Muscle of leg (tissue), 16 donors: ENCODE measurements at places on chromosomes 11 and 22. TPM values are rescaled to one million over a fixed set of nuclear protein-coding genes. Genes with fewer than 3 reads are reported as not detected.

DNA sequence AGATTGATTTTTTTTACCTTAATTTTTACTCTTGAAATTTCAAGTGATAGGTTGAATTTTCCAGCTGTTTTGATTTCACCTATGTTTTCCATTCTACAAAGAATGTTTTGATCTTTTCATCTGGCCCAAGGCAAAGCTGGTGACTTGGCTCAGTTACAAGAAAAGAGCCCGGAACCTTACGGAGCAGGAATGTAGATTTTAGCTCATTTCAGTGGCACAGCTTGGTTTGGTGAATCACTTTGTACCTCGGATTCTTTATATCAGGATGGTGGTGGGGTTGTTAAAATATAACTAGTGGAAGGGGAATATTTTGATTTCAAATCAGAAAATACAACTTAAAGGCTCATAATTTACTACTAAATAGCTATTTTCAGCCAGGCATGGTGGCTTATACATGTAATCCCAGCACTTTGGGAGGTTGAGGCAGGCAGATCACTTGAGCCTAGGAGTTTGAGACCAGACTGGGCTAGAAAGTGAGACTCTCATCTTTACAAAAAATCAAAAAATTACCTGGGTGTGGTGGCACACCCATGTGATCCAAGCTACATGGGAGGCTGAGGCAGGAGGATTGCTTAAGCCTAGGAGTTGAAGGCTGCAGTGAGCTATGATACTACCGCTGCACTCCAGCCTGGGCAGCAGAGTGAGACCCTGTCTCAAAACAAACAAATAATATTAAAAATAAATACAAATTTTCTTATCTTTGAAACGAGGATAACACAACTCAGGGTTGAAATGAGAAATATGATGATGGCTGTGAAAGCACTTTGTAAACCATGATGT, 9.4 kb upstream of the GRIK4 start:
- no peaks in the 10 kb centered on the region for H3K4me1 ChIP-seq
- no peaks in the 10 kb centered on the region for H3K36me3 ChIP-seq
- H3K4me3 ChIP-seq, result no peak overlapping the region
- H3K27me3 ChIP-seq, result peaks cover 16% of the 10 kb centered on the region

DNA sequence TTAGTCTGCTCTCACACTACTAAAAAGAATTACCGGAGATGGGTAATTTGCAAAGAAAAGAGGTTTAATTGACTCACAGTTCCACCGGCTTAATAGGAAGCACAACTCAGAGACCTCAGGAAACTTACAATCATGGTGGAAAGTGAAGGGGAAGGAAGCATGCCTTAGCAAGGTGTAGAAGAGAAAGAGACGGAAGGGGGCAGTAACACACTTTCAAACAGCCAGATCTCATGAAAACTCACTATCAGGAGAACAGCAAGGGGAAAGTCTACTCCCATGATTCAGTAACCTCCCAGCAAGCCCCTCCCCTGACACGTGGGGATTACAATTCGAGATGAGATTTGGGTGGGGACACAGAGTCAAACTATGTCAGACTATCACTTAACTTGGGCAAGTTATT, 236.6 kb upstream of the ANO3 start:
- no peaks in the 10 kb centered on the region for H3K4me1 ChIP-seq
- H3K4me3 ChIP-seq, result no peak overlapping the region
- no peak for DNase-seq

Gene MS4A15
- total RNA-seq, result not detected

Gene MMP1
- 0.04 TPM for total RNA-seq

DNA sequence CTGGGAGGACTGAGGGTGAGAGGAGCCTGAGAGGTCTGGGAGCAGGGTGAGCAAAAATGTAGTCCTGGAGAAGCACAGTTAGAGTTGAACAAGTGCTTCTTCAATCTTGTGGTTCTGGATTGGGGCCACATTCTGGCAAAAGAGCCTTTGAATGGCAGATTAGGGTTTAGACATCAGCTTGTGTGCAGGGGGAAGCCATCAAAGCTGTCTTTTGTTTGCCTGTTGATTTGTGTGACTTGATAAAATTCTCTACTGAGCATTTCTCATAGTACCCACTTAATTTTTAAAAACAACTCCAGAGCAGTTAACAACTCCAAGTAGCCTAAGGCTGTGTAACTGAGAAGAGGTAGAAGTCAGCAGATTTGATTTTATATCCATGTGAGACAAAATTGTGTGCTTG, 166.2 kb downstream of the FAT3 start:
- H3K4me3 ChIP-seq, result no peak overlapping the region
- no peak overlapping the region for H3K27ac ChIP-seq
- no peak for DNase-seq
- H3K27me3 ChIP-seq, result no peaks in the 10 kb centered on the region

- no peaks in the 10 kb centered on the region for H3K27me3 ChIP-seq
- no peaks in the 10 kb centered on the region for H3K36me3 ChIP-seq
- no peak overlapping the region for H3K27ac ChIP-seq
- H3K4me1 ChIP-seq, result no peaks in the 10 kb centered on the region
- no peak overlapping the region for H3K4me3 ChIP-seq
- no peak for DNase-seq
These were observed 1.3 kb downstream of the OR52D1 start for GRCh38 chr11:5489576-5490357.

Gene OR5M10
- total RNA-seq, result not detected

DNA sequence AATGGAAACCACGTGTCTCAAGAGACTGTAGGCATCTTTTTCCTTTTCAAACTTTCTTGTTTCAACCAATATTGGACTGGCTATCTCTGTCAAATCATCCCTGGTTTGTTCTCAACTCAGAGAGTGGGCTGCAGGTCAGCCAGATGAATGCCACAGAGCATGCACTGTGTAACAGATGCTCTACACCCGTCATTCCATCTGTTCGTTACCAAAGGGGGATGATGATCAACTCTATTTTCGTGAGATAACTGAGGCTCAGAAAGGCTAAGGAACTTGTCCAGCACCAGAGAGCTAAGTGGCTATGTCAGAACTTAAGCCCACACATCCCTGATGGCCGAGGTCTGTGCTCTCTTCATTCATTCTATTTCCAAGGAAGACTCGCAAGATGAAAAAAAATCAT, 42.1 kb downstream of the SLC1A2 start:
- no peak for DNase-seq
- H3K4me1 ChIP-seq, result no peaks in the 10 kb centered on the region
- H3K4me3 ChIP-seq, result no peak overlapping the region
- no peaks in the 10 kb centered on the region for H3K36me3 ChIP-seq

DNA sequence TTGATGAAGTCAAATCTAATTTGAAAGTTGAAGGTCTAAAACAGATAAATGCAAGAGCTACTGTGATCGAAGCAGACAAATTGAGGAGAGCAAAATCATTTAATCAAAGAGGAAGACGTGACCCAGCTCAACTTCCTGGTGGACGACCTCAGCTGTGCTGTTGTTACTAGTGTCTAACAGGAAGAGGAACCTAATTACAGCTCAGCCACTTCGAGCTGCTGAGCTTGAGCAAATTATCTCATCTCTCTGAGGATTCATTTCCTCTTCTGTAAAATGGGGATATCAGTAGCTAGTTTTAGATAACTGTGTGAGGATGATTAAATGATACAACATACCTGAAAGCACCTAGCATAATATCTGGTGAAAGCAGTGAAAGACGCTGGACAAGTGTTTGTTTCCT, 48.6 kb upstream of the OLFML1 start:
- H3K27ac ChIP-seq, result no peak overlapping the region
- peaks cover 17% of the 10 kb centered on the region for H3K4me1 ChIP-seq
- H3K27me3 ChIP-seq, result no peaks in the 10 kb centered on the region
- peak; percentile 46 for DNase-seq
- no peaks in the 10 kb centered on the region for H3K36me3 ChIP-seq

Gene GRAP2
- 0.40 TPM for total RNA-seq

Gene FAM180B
- 2.9 TPM for total RNA-seq

Gene ILK
- total RNA-seq, result 144 TPM

DNA sequence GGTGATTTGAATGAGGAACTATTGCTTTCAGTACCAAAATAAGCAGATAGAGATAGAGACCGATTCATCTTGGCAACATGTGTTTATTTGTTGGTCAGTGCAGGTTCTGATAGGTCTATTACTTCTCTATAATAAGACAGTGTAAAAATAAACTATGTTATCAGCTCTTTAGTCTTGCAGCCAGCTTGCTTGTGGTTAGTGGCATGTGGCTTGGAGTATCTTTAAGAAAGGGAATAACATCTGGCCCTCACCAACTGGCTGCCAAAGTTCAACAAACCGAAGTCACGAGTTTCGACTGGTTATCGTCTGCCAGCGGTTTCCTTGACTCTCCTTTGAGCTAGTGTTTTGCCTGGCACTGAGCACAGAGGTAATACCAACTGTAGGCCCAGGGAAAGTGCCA, 71.8 kb downstream of the CTTN start:
- H3K27me3 ChIP-seq, result peaks cover 6% of the 10 kb centered on the region
- H3K36me3 ChIP-seq, result no peaks in the 10 kb centered on the region
- no peak for DNase-seq
- no peak overlapping the region for H3K4me3 ChIP-seq

Gene ARSA
- 8.4 TPM for total RNA-seq

Gene PPARA
- 27.8 TPM for total RNA-seq

DNA sequence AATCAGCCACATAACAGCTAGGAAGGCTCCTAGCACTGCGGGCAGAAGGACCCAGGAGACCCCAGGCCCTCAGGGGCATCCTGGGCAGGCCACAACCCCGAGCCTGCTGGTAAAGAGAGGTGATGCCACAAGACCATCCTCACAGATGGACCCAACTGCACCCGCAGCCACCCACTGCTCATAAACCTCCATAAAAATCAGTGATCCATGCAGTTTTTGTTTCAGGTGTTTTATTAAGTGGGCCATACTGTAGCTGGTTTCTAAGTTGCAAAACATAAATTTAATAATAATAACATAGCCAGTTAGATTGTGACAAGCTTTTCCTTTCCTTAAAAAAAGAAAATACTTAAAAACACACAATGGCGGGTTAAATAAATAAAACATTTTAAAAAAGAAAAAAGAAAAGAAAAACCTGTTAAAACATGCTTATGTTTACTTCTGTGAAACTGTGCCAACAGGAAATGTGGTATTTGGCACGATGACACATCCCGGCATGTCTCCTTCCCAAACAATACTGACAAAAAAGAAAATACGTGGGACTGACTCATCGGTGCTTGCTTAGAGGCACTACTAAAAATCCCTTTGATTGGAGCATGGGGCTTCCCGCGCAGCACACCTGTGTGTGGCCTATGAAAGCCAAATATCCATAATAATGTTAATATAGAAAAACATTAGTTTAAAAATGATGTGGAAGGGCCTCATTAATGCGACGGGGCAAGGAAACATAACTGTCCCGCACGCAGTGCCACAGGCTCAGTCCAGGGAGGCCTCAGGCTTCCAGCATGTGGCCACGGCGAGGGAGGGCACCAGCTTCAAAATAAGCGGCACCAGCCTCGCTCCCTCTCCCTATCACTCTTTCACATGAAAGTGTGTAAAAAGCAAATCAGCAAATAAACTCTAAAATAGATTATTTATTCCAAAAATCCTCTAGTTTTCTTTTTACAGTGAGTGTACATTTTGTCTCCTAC, 47.5 kb upstream of the SCUBE2 start:
- DNase-seq, result peak; percentile 30
- H3K27me3 ChIP-seq, result no peaks in the 10 kb centered on the region
- H3K27ac ChIP-seq, result no peak overlapping the region
- no peak overlapping the region for H3K4me3 ChIP-seq
- no peaks in the 10 kb centered on the region for H3K4me1 ChIP-seq

Gene BTG4
- total RNA-seq, result not detected

DNA sequence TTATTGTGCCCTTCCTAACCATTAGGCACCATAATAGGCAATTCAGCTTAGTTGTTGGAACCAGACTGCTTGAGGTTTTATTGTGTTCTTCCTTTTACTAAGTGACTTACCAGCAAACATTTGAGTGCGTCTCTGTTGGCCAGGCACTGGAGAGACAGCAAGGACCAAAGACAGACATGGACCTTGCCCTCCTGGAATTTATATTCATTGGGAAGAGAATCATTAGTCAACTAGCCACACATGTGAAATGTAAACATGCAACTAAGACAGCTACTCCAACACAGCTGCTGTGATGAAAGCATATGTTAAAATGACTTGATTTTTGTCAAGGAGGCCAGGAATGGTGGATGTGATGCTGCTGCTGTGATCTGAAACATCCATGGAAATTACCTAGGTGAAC, 106.4 kb downstream of the TRAF6 start:
- no peak for DNase-seq
- H3K4me1 ChIP-seq, result peaks cover 3% of the 10 kb centered on the region
- no peak overlapping the region for H3K27ac ChIP-seq
- H3K36me3 ChIP-seq, result peaks cover 9% of the 10 kb centered on the region
- no peak overlapping the region for H3K4me3 ChIP-seq

DNA sequence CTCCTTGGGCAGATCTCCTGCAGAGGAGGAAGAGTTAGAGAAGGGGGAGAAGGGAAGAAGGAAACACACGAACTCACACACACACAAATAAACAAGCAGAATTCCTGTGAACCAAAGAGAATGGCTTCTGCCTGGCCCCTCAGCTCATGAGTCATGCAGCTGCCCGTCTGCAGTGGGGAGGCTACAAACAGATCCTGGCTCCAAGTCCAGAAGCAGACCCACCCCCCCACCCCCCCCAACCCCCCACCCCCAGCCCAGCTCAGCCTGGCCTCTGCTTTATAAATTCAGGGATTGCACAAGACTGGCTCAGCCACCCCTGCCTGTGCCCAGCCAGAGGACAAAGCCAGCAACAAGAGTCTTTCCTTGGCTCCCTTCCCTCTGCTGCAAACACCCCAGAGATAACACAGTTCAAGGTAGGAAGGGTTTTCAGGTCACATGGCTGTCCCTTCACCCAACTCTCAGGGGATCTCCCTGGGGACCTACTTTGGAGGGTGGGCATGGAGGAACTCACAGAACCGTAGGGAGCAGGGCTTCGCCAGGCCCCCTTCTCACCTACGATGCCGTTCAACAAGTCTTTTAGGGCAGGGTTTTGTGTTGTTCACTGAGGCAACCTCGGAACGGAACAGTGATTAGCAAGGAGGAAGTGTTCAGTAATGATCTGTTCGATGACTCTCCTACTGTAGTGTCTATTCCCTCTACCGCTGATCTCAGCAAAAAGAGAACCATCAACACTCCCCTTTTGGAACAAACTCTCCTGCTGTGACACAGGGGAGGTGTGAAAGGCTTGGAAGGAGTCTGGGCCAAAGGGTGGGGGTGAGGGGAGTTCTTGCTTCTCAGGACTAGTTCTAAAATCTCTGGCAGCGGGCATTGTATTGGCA, 35.5 kb downstream of the RPL27A start:
- H3K27ac ChIP-seq, result peak overlapping the region; percentile 92
- peak; percentile 86 for DNase-seq
- H3K36me3 ChIP-seq, result peaks cover 44% of the 10 kb centered on the region

Gene HRAS
- 90.4 TPM for total RNA-seq

- H3K4me3 ChIP-seq, result no peak overlapping the region
- DNase-seq, result no peak
- no peaks in the 10 kb centered on the region for H3K4me1 ChIP-seq
These were observed 43.6 kb downstream of the ARFGAP3 start for GRCh38 chr22:42813501-42813900.
